ENCODE measurements at places on chromosomes 13 and 19.

DNA sequence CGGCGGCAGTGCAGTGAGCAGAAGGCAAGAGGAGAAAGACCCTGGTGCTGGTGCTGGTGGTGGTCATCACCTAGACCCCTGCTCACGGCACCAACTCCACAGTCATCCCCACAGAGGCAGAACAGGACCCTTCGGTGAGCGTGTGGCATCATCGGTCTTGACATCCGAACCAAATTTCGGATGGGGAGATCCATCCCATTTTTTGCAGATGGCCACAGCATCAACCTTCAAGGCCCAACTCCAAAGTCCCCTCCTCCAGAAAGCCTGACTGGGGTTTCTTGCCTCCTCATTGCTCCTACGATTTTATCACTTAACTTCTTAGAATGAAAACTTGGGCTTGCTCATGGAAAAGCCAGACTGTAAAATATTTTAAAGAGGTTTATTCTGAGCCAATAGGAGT, 8.7 kb upstream of the KLK12 start:
- DNase-seq, result no peak

GRCh38 chr13:91141543-91142061, 205.9 kb upstream of the MIR17HG start:
- DNase-seq, result no peak

GRCh38 chr19:10220695-10221094, 10.4 kb downstream of the S1PR2 start:
- DNase-seq, result no peak

DNA sequence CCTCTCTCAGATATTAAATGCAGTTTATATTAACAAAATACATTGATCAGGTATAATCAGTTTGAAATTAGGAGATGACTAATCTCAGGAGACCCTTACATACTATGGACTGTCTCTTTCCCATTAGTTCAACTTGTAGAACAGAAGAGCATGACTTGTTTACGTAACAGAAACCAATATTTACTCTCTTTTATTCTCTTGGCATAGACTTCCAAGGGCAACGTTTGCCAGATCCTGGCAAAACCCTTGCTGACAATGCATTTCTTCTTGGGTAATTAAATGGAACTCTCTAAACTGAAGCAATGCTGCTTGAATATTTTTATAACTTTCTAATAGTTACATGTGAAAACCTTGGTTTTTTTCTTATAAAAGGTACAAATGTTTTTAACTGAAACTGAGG, 68.3 kb upstream of the MYO16 start:
- DNase-seq, result no peak

- no peak for DNase-seq
Observed at GRCh38 chr19:41941410-41942202, 13.4 kb upstream of the ERFL start.

DNA sequence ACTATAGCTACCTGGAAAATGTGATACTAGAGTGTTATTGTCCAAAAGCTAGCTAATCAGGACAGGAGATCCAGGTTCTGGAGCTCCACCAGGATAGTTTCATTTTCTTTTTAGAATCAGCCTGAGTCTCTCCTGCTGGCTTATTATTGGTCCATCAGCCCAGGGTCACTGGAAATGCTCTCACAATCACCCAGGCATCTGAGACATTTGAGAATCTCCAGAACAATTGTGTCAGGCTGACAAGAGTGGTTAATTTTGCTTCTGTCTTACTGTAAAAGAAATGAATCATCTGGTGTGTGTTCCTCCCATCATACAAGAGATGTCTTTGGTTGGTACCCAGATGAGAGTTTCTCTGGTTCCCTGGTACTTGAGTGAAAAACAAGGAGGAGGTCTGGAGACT, 43.6 kb upstream of the ZNF681 start:
- DNase-seq, result no peak

DNA sequence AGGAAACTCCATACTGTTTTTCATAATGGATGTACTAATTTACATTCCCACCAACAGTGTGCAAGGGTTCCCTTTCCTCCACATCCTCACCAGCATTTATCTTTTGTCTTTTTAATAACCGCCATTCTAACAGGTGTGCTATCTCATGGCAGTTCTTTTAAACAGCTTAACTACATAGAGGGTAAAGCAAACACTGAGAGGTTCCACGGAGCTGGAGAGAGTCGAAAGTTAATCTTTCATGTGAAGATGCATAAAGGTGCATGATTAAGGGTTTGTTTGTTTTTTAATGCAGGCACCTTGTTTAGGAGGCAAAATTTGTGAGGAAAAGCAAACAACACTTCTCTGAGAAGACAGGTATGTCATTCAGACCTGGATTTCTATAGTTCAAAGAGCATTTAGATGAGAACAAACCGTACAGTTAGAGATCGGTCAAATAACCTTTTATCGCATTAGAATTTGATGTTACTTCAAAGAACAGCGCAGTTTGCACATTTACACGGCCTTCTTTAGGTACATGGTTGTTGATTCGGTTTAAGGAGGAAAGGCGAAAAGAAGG, 193.9 kb downstream of the RBM26 start:
- DNase-seq, result no peak

- no peak for DNase-seq
Observed at GRCh38 chr13:49419276-49419675, 24.6 kb downstream of the CAB39L start.

DNA sequence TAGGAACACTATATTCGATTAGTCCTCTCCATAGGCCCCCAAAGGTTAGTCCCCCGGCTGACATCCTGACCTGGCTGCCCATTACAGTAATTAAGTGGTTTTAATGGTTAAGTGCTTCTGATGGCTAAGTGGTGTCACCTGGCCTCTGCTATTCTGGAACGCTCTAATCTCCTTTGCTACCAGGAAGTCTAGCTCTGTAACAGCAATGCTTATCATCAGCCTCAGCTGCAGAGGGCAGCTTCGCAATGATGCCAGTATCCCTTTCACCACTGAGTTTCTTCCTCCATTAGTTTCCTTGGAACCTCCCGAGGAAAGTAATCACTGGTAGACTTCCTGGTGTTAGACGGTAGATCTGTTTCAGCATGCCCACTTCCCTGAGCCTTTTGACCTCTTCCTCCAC, 8.6 kb upstream of the RNF6 start:
- no peak for DNase-seq

- DNase-seq, result no peak
Observed at GRCh38 chr19:10921910-10922637, 6.4 kb downstream of the YIPF2 start.

- DNase-seq, result no peak
Observed at GRCh38 chr19:1362387-1363257, 21.1 kb upstream of the NDUFS7 start.

DNA sequence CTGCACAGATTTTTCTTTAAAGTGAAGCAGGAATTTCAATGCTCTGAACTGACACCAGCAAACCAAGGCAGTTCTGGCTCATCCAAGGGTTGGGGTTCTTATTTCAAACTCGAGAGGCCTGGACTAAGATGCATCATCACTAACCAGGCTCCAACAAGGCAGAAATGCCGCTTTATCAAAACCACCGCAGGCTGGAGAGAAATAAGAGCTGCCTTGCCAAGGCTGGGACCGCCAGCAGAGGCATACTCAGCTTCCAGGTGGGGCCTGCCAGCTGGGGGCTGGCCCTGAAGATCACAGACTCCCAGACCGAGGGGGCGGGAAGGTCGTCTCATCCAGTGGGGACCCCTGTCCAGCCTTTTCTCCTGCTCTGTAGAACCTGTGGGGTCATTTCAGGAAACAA, 37.4 kb upstream of the GAS6 start:
- no peak for DNase-seq

- DNase-seq, result no peak
Observed at GRCh38 chr13:35473206-35473775, 3.2 kb downstream of the MAB21L1 start.

GRCh38 chr13:97192166-97192565, 30.0 kb upstream of the MBNL2 start:
- no peak for DNase-seq

DNA sequence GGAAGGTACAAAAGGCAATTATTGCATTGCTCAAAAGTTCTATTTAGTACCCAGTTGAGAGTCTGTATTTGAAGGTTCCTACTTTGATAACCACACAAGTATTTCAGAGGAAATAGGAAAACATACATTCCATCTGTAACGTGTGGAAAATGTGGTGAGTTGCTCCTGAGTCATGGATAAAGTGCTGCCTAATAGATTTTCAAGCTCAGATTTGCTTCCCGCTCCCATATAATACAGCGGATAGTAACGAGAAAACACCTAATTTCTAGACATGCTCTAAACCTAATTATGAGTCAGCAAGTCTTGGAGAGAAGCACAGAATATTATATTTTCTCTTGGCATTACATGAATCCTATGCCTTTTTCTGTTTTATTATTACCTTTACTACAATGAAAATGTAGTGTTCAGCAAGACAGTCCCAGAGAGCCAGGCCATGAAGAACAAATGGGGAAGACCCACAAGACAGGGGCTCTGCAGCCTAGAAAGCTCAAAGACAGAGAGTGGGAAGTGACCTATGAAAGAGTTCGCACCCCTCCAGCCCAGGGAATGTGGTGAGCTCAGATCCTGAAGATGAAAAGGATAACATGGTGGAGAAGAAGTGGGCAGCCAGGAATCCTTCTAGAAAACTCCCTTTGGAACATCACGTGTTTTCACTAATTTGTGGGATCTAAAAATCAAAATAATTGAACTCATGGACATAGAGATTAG, 116.1 kb downstream of the STARD13 start:
- no peak for DNase-seq

DNA sequence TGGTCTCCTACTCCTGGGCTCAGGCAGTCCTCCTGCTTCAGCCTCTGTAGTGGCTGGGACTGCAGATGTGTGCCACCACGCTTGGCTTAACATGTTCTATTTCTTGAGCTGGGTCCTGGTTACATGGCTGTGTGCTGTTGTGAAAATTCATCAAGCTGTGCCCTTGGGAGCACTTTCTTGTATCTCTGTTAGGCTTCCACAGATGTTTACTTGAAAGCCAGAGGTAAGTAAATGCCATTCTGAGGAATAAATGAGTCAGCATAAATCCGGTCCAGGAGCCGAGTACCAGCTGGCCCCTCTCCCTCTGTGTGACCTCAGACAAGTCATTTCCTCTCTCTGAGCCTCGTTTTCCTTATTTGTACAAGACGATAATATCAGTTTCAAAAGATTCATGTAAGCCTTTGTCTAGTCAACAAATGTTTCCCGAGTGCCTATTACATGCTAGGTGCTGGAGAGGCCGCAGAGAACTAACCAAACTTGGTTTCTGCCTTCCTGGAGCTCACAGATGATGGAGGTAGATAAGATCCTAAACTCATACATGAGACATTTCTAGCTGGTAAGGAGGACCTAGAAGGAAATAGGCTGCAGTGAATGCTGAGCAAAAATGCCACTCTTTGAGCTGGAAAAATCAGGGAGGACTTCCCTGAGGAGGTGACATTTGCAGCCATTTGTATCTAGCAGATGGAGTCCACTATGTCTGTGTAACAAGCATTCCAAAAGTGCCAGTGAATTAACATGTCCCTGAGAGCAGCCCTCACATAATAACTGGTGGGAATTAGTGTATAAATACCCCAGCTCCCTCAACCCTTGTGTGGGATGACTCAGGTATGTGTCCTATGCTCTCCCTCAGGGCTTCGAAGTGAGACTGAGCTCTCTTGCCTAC, 2.7 kb upstream of the RASAL3 start:
- DNase-seq, result peak; percentile 69

DNA sequence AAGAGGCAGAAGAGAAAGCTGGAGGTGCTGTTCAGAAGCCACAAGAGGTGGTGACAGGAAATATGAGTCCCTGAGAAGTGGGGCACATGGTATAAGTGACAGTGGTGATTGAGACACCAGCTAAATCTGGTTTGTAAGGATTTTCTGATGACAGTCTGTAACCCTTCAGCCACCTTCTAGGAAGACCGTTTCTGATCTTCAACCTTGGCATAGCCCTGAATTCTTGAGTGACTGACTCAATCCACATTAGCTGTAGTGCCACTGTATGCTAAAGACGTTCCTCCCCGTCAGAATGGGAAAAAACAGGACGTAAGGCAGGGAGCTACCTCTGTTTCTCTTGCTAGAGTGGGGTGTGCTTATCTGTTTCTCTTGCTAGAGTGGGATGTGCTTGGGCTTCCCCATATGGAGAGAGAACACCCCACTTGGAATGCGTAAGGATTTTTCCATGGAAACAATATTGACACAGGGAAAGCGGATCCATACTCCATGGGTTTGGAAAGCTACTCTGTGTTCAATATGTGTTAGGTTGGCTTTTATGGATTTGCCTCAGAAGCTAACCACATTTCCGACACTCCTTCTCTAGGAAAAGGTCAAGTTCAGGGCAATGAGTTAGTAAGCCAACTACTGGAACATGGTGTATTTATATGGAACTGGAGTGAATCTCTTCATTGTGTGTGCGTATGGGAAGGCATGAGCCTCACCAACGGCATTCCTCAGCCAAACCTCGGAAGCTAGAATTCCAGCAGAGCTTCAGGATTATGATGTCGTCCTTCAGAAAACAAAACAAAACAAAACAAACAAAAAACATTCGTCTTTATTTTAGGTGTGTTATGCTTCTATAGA, 948.8 kb upstream of the SLC10A2 start:
- no peak for DNase-seq

DNA sequence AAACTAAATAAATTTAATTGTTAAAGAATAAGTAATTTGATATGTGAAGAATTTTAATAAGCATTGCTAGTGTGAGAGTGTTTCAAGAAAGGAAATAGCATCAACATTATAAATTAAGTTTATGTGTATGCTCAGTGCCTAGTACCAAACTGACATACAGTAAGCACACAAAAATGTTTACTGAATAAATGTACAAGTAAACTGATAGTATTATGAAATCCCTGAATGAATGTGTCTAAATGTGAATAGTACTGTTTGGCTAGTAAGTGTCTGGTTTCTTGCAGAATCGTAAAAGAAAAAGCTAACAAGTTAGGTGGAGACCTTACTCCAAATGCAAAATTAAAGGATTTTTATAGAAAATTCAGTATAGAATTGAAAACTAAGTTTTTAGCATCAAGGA, 233.6 kb downstream of the PCDH9 start:
- DNase-seq, result no peak

- no peak for DNase-seq
Observed at GRCh38 chr19:1053176-1054101, 13.5 kb upstream of the ARHGAP45 start.

GRCh38 chr19:45677351-45678230, 9.6 kb downstream of the GIPR start:
- DNase-seq, result peak; percentile 56

DNA sequence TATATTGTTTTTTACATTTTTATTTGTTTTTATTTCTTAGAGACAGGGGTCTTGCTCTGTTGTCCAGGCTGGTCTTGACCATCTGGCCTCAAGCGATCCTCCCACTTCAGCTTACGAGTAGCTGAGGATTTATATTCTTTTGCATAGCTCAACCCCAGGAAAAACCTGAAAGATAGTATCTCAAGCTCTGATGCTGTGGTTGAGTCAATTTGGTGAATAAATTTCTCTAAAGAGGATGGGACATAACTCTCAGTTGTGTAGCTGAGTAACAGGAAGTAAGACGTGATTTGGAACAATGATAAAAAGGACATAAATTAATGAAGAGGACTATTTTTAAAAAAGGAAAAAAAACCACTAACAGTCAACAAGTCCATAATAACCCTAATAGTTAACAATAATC, 79.8 kb upstream of the TNFSF11 start:
- DNase-seq, result no peak

- no peak for DNase-seq
Observed at GRCh38 chr19:6579450-6580178, 11.3 kb downstream of the CD70 start.

GRCh38 chr13:73230716-73231115, 171.9 kb downstream of the KLF5 start:
- DNase-seq, result no peak

All from activated CD4-positive, alpha-beta T cell treated with anti-CD3 and anti-CD28 coated beads, Interleukin-2, amount 50 U/mL, for 24 hours (primary cell).